ENCODE measurements at places on chromosomes 16 and 17.

DNA sequence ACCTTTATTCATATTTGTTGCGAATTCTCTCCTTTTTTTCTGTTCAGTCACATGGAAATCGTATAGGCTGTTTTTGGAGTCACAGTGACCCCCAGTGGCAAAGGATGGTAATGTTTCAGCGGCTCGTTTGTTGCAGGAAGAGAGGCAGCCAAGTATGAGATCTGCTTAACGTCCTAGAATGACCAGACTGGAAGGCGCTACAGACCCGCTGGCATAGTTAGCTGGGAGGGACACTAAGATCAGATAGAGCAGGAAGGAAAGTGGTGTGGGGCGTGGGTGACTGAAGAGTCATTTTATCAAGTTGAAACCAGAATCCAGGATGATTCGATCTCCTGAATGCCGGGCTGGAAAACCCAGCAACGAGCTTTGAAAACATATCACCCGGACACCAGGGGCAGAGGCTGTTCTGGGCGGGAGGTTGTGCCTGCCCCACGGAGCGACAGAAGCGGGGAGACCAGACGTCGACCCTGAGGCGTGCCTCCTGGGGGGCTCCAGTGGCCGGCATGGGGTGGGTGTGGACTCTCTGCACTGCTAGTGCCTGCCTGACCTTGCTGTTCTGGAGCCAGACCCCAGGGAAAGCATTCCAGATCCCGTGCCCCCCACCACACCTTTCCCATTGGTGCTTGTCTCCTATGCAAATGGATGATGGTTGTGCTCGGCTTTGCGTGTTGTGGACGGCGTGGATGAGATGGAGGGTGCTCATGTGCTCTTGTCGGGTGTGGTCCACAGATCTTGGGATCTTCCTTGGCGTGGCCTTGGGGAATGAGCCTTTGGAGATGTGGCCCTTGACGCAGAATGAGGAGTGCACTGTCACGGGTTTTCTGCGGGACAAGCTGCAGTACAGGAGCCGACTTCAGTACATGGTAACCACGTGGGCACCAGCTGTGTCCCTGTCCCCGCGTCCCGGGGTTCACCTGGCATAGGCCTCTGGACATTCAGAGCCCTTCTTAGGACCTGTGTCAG is 7.7 kb downstream of the IL34 start:
- DNase-seq: peak; percentile 70

- no peak for DNase-seq
Observed at GRCh38 chr16:30585022-30585399, 486 bp downstream of the ZNF785 start.

- no peak for DNase-seq
Observed at GRCh38 chr16:80743772-80744171, 60.6 kb downstream of the CDYL2 start.

DNA sequence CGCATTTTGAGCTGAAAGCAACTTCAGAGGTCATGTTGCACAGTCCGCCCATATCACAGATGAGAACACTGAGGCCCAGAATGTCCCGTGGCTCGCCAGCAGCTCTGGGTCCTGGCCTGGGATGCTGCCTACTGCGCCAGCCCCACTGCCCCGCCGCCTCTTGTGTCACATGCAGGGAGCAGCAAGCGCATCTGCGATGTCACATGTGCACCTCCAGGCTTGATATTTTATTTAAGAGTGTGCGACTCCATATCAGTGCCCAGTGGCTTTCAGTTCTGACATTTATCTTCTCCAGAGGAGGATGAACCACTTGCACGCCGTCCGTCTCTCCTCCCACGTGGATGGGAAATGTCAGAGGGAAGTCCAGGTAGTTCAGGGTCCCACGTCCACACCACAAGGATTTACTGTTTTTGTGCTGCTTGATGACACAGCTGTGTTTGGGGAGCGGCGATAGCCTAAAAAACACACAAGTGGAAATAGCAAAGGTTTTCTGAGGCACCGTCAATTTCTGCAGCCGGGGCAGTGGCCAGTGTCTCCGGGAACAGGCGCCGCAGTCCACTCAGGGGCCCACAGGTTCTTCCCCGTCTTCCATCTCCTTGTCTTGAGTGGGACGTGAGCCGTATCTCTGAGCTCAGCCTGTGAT is 7.0 kb upstream of the RBFOX3 start:
- no peak for DNase-seq

DNA sequence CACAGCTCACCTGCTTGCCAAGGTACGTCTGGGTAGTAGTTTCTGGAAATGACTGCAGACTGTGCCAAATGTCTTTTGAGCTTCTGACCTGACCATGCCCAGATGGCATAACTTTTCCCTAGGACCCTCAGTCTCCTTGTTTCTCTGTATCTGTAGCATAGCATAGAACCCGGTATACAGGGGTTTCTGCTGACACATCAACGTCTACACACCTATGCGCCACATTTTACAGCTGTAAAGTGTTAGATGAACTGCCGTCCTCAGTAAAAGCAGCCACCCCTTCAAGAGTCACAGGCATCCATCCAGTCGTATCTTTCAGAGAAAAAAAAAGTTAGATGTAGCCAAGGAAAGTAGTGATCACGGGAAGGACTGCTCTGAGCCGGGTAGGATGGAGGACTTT is 17.4 kb downstream of the KCTD2 start:
- DNase-seq: no peak

DNA sequence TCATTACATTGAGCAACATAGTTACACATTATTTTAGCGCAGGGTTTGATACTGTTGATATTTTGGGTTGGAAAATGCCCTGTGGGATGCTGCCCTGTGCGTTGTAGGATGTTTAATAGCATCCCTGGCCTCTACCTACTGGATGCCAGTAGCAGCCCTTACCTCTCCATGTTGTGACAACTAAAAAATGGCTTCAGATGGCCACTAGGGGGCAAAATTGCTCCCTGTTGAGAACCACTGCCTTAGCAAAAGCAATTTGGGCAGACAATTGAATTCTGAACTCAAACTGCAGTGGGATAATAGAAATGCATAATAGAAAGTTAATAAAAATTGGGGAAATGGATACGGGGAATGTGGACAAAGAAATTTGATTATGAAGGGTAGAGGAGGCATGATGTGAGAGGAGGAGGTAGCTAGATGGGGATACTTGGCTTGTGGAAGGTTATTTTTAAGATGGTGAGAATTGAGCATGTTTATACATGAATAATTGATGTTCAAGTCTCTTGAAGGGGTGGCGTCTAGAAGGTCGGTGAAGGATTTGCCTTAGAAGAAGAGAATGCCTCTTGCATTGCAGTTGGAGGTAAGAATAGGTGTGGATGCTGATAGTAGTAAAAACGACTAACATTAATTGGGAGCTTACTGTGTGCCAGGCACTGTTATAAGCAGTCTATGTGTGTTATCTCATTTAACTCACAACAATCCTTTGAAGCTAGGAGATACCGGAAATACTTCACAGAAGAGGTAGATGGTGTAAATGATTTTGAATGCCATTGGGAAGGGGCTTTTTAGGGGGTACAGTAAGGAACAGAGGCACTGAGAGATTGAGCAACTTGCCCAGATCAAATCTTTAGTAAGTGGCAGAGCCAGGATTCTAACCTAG is 19.0 kb downstream of the HEATR9 start:
- peak; percentile 74 for DNase-seq

DNA sequence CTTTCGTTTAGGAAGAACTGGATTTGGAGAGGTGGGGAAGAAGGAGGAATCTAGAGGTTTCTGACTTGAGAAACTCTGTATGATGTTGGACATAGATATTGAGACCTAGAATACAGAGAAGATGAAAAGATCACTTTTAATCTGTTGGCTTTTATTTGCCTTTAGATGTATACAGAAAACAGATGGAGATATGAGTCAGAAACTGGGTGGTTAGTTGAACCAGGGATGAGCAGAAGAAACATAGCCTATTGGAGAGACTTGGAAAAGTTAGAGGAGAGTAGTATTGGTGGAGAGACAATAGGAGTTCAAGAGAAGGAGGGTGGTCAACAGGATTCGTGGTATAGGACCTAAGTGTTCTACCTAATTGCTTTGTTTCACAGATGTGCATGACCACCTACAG is 5.1 kb downstream of the PHAF1 start:
- no peak for DNase-seq

GRCh38 chr16:14424595-14424994 is 205.5 kb downstream of the PARN start:
- no peak for DNase-seq

DNA sequence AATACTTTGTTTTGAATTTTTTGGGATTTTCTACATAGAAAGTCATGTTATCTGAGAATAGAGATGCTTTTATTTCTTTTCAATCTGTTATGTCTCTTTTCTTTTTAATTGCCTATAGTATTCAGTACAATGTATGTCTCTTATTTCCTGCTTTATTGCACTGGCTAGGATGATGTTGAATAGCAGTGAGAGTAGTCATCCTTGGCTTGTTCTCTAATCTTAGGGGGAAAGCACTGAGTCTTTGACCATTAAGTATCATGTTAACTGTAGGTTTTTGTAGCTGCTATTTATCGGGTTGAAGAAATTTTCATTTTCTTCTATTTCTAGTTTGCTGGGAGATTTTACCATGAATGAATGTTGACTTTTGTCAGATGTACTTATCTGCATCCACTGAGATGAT is 10.0 kb upstream of the ABCA3 start:
- DNase-seq: no peak

GRCh38 chr17:56358651-56359050 is 205.4 kb downstream of the ANKFN1 start:
- no peak for DNase-seq

DNA sequence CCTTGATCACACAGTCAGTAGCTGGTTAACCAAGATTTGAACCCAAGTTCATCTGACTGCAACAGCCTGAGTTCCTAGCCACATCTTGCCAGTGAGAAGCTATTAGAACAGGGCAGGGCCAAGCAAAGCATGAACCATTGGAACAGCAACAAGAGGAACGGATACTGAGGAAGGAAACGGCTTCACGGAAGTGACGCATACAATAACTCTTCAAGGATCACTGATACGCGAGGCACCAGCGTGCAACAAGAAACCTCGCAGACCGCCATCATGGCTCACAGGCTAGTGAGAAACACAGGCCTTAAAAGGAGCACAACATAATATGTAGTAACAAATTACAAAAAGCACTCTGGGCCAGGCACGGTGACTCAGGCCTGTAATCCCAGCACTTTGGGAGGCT is 114.9 kb downstream of the CDYL2 start:
- DNase-seq: no peak

- DNase-seq: no peak
Observed at GRCh38 chr16:12096828-12097522, 120.4 kb downstream of the SNX29 start.

DNA sequence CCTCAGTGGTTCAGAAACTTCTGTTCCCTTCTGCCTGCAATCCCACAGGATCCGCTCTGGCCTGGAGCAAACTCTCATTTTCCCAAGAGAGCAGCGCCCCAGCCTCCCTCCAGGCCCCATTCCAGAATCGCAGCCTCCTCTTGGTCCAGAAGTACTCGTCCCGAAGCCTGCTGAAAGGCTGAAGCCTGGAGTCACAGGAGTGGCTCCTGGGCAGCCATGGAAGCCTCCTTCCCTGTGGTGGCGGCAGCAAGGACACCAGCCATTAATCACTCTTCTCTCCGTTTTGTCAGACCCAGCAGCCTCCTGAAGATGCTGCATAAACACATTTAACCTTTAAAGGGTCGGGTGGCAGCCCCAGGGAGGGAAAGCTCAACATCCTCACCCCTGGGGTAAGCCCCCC is 66.9 kb upstream of the TNRC6C start:
- DNase-seq: no peak

GRCh38 chr16:71515026-71515425 is 11.2 kb upstream of the CHST4 start:
- DNase-seq: no peak

- no peak for DNase-seq
Observed at GRCh38 chr17:18064053-18064452, 23.7 kb upstream of the DRG2 start.

- no peak for DNase-seq
Observed at GRCh38 chr16:55002419-55002818, 71.8 kb downstream of the IRX5 start.

DNA sequence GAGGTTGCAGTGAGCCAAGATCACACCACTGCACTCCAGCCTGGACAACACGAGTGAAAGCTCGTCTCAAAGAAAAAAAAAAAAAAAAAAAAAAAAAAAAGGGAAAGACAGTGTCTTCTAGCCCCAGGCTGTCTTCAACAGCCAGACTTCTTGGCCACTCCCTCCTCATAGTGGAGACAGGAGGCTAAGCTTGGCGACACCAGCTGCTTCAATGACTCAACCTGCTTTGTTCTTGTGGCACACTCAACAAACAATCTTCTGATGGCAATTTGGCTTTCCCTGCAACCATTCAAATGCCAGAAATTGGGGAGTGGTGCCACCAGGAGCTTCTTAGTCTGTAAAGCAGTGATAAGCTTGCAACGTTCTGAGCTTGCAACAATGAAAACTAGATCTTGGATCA is 290.4 kb upstream of the DYNLRB2 start:
- no peak for DNase-seq

DNA sequence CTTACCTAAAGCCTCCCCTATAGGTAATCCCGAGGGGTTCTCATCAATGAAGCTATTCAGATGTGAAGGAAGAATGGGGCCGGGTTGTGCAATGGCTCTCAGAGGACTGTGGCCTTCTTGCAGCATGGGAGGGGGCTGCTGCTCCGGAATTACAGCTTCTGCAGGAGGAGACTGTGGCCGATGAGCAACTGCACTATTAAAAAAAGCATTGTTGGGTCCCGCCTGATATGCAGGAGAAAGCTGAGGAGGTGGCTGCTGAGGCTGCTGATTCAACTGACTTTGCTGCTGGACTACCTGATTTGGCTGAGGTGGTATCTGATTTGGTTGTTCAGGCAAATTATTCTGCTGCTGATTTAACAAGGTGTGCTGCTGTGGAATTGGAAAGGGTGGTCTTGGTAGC is 64.8 kb downstream of the CACNG1 start:
- DNase-seq: no peak

DNA sequence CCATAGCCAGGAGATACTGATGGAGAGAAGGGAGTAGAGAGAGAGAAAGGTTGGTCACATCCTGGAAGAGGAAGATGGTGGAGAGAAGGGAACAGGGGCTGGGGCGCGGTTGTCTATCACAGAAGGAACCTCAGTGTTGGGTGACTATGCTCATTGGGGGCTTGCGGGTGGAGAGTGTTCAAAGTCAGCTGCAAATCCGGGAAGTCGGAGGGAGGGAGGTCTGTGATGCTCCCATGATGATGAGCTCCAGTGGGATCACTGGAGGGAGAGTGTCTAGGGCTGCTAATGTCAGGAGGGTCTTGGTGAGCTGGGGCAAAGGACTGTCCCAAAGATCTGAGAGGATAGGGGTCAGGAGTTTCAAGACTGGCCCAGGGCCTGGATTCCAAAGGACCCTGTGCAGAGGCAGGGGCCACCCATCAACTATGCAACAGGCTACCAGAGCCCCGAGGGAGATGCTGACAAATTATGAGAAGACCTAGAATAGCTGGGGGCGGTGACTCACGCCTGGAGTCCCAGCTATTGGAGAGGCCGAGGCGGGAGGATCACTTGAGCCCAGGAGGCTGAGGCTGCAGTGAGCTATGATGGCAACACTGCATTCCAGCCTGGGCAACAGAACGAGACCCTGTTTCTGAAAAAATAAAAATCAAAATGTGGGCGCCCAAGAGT is 2.6 kb downstream of the SPDYE4 start:
- DNase-seq: no peak

GRCh38 chr16:51228097-51228659 is 77.1 kb upstream of the SALL1 start:
- no peak for DNase-seq

GRCh38 chr17:34242587-34243363 is 12.3 kb upstream of the CCL2 start:
- no peak for DNase-seq

All from NCI-H1694 treated with DMSO at 0.1 percent for 48 hours (cell line).